ENCODE measurements at places on chromosomes 11 and 22. TPM values are rescaled to one million over a fixed set of nuclear protein-coding genes. Genes with fewer than 3 reads are reported as not detected.

DNA sequence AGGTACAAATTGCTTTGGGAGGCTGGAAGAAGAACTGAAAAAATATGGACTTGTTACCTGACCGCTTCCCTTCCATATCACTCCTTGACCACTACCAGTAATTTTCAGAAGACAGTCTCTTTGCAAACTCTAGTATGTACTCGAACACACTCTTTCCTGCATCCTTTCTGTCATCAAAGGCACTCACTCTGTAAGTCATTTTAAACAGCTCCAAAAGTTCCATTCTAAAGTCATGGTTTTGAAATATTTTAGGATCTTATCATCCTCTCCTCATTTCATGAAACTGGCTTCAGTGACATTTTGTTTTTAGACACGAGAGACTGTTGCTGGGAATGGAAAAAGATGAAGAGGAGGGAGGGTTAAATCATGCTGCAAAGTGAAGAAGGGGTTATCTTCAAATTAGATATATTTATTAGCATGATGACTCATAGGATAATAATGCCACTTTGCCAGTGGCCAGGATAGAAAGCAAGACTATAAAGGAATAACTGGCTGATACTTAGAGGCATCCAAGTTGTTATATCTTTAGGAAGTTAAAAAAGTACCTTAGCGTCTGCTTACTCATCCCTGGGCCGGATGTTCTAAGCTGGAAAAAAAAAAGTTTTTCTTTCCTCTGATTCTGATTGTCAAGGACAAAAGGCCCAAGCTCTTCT, 549.3 kb downstream of the METTL15 start:
- H3K27me3 ChIP-seq: peaks cover 9% of the 10 kb centered on the region
- no peak for DNase-seq
- no peak overlapping the region for H3K4me3 ChIP-seq
- no peaks in the 10 kb centered on the region for H3K4me1 ChIP-seq
- H3K27ac ChIP-seq: no peak overlapping the region

DNA sequence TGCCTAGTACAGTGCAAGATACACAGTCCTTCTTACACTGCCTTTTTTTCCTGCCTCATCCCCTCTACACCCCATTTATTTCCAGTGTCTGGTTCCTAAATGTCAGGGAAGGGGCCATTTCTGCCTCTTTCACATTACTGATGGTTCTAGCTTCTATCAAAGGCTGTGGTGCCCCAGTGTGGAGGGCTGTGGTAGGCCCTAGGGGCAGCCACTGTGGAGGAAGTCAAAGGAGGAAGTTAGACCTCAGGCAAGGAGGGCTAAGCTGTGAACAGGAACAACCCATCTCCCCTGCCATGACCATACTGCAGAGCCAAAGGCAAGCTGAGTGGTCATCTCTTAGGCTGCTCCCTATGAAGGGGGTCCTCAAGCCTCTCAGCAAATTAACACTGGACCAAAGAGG, 81.9 kb upstream of the CRTAM start:
- H3K4me1 ChIP-seq: no peaks in the 10 kb centered on the region
- no peak for DNase-seq
- no peak overlapping the region for H3K27ac ChIP-seq

DNA sequence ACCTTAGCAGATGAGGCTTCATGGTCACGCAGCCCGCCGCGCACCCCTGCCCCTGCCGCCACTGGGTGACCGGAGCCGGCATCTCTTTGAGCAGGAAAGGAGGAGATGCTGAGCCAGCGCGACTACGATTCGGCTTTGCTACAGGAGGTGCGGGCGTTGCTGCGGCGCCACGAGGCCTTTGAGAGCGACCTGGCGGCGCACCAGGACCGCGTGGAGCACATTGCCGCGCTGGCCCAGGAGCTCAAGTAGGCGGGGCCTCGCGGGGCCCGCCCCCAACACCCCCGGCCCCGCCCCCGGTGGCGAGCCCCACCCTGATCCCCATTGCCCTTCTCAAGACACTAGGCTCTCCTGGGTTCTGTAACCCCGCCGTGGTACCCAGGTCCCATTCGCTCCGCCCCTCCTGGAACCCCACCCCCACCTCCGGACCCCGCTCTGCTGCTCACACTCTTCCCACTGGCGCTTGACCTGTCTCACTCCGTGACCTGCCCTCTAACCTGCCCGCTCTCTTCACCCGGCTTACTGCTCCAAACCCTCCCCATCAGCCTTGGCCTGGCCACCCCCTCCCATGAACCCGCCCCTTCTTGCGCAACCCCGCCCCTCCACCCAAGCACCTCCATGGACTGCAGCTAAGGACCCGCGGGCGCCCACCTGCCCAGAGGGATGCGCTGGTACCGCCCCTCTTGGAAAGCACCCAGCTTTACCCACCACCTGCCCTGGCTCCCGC, 9.1 kb downstream of the CTSF start:
- H3K27ac ChIP-seq: no peak overlapping the region
- peaks cover 16% of the 10 kb centered on the region for H3K27me3 ChIP-seq
- peak; percentile 41 for DNase-seq
- H3K4me1 ChIP-seq: peaks cover 4% of the 10 kb centered on the region

- no peak overlapping the region for H3K27ac ChIP-seq
- H3K4me3 ChIP-seq: no peak overlapping the region
- no peaks in the 10 kb centered on the region for H3K4me1 ChIP-seq
- H3K36me3 ChIP-seq: no peaks in the 10 kb centered on the region
- no peaks in the 10 kb centered on the region for H3K27me3 ChIP-seq
Observed at GRCh38 chr22:29213493-29213892, 7.8 kb downstream of the EMID1 start.

DNA sequence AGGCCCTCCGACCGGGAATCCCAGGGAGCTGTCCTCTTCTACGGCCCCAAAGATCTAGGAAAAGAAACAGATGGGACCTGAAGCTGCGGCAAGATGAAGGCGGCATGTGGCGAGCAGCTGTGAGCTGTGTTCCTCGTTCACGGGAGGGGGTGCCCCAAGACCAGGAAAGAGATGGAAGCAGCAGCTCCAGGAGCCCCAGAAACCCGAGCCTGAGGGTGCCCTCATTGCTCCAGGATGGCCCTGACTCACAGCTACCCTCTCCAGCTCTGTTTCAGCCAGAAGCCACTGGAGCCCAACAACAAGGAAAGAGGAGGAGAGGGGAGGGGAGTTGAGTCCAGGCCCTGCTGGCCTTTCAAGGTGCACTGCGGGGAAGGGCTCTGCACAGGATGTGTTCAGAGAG, 23.7 kb upstream of the NAP1L4 start:
- peaks cover 9% of the 10 kb centered on the region for H3K4me1 ChIP-seq
- no peak overlapping the region for H3K4me3 ChIP-seq
- no peak overlapping the region for H3K27ac ChIP-seq
- H3K27me3 ChIP-seq: no peaks in the 10 kb centered on the region

- no peak overlapping the region for H3K4me3 ChIP-seq
- H3K27ac ChIP-seq: no peak overlapping the region
- H3K4me1 ChIP-seq: peaks cover 42% of the 10 kb centered on the region
- H3K36me3 ChIP-seq: no peaks in the 10 kb centered on the region
Observed at GRCh38 chr22:28440592-28441390, 238.8 kb downstream of the TTC28 start.

The FERMT3 gene
- total RNA-seq: 2.6 TPM

The OR10A2 gene
- total RNA-seq: not detected

Data from heart right ventricle (tissue), 16 donors.